ENCODE measurements at places on chromosomes 5 and 9.
A peak's percentile ranks its signal among the peaks of the same experiment; 100 is the strongest.

- DNase-seq: peak; percentile 18
Observed at GRCh38 chr9:89999534-90000370, 394.9 kb downstream of the GADD45G start.

DNA sequence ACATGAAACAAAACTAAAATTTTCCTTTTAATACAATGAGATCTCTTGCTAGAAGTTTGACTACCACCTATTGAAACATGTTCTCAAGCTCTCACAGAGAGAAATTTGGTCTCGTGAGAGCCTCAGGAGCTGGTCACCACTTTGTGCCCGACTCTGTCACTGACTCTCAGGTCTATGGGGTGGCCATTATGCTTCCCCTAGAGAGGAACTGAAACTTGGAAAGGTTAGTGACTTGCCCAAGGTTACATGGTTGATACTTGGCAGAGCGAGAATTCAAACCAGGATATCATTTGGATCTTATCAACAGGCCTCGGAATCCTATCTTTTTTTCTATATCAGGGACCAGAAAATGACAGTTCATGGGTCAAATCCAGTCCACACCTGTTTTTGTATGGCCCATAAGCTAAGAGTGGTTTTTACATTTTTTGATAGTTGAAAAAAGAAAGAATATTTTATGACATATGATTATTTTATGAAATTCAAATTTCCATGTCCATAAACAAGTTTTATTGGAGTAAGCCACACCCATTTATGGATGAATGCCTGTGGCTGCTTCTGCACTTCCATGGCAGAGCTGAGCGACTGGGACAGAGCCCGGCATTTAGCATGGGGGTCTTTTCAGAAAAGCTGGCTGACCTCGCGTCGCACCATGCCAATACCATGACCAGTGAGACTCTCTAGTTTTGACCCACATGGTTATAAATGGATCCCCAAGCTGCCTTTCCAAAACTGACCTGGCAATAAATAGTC is 44.8 kb upstream of the EQTN start:
- DNase-seq: no peak

DNA sequence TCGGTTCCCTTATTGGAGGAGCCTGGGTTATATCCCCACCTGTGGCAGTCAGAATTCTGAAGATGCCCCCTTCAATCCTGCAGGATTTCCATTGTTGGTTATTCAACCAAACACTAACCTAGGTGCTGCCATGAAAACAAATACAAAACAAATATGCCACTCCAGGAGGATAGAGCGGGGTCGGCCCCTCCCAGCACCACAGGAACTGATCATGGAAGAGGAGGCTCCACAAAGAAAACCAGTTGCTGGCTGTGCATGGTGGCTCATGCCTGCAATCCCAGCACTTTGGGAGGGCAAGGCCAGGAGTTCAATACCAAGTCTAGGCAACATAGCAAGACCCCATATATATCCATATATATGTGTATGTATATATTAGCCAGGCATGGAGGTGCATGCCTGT is 13.2 kb upstream of the ADGRD2 start:
- no peak for DNase-seq

- DNase-seq: no peak
Observed at GRCh38 chr5:145835848-145836239, 702 bp upstream of the PRELID2 start.

- DNase-seq: no peak
Observed at GRCh38 chr9:30329431-30329830, 2055.0 kb upstream of the ACO1 start.

DNA sequence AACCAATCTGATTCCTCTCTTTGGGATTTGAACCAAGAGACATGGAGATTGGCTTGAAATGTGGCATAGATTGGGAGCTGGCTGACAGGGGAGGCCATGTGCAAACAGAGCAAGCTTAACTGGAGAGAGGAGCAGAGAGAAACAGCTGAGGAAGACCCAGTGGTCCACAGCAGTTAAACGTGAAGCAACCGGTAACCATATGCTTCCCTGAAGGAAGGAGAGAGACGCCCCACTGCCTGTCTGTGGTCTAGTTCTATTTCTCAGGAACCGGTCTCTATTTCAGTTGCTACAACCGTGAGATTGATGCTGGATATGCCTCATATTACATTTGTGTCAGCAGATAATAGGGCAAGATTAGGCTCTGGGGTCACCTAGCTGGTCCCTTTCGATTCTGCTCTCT is 13.6 kb upstream of the GAS1 start:
- no peak for DNase-seq

- DNase-seq: no peak
Observed at GRCh38 chr5:54754878-54755277, 230.5 kb downstream of the ESM1 start.

DNA sequence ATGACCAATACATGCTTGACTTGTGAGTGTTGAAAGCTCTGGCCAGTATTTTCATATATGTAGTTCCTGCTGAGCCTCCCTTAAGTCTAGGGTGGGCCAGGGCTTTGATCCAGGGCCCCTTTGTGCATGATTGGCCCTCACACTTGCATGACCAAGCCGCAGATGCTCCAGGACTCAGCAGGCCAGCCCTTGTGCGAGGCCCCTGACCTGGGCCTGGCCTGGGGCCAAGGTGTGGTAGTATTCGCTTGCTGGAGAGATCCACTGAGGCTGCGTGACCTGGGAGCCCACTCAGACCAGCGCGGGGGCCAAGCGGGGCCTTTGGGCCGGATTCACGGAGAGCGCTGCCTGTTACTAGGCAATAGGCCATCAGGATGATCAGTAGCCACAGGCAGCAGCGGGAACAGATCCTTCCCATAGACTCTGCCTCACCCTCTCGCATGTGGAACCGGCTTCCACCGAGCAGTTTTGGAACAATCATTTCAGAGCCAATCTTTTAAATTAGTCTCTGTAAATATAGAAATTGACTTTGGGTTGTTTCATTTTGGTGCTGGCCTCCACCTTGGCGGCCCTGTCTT is 79.0 kb upstream of the PTCH1 start:
- DNase-seq: no peak

DNA sequence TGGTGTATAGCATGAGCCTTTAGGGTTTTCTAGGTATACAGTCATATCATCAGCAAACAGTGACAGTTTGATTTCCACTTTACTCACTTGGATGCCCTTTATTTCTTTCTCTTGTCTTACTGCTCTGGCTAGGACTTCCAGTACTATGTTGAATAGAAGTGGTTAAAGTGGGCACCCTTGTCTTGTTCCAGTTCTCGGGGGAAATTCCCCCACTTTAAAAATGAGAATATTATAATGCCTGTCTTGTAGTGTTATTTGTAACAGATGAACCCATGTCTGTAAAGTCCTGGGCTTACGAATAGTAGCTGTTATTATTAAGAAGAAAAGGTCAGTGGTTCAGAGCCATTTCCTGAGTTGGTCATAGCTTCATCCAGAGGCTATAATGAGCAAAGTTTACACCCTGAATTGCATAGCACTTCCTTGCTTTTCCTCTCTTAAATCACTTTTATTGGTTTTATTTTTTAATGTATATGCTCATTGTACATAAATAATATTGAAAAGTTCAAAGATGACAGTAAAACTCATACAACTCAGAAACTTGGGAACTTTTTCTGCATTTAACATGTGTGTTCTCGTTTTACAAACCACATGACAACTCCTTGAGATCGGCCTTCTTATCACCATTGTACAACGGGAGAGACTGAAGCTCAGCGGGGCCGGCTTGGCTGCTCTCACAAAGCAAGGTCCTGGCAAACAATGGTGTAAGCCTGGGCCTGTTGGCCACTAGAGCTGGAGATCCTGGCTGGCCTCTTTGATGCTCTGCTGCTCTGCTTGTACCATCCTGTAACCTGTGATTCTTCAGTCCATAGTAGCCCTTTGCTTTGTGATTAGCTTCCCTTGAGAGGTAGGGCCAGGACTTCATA is 85.2 kb downstream of the CYFIP2 start:
- DNase-seq: no peak

- DNase-seq: no peak
Observed at GRCh38 chr5:168362097-168362885, 70.8 kb downstream of the WWC1 start.

DNA sequence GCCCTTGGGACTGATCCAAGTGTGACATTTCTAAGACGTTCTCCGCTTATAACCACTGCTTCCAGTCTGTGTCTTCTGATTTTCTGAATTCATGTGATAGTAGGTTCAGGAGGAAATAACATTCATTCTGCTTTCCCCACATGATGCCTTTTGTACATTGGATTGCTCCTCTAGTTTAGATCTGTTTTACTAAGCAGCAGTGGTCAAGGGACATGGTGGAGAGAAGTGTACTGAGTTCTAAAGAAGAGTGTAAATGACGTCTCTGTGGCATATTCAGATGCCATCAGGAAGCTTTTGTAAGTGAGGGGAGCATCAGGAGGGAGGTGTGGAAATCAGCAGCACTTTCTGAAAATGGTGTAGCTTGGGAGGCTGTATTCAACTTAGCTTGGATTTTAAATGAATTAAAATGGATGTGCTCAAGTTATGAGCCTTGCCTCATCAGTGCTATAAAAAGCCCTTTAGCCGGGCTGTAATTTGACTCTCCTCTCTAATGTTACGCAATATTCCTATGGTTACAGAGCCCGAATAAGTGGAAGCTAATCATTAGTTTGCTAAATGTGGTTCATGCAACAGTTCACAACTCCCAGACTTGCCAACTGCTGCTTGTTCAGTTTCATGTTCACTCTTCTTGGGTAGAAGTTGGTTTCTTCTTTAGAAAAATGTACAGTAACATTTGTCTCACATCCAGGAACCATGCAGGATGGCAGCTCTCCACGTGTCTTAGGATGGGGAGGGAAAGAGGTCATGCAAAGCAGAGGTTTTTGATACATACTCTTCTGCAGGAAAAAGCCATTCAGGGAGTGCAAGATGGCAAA is 281.3 kb downstream of the ARHGAP26 start:
- DNase-seq: no peak

DNA sequence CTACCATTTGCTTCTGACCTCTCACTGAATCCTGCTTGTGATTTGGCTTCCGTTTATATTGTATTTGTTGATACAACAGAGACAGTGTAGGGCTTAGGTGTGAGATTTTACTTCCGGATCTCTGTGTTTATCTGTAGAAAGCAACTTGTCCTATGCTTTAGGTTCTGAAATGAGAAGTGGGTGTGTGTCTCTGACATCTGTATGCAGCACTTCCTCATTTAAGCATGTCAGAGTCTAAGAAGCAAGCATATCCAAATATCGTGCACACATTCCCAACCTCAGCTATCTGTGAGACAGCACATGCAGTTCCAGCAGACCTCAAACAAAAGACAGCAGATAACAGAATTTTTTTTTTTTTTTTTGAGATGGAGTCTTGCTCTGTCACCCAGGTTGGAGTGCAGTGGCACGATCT is 16.3 kb downstream of the KLF9 start:
- no peak for DNase-seq

- no peak for DNase-seq
Observed at GRCh38 chr9:114900942-114901802, 29.2 kb downstream of the TNFSF8 start.

DNA sequence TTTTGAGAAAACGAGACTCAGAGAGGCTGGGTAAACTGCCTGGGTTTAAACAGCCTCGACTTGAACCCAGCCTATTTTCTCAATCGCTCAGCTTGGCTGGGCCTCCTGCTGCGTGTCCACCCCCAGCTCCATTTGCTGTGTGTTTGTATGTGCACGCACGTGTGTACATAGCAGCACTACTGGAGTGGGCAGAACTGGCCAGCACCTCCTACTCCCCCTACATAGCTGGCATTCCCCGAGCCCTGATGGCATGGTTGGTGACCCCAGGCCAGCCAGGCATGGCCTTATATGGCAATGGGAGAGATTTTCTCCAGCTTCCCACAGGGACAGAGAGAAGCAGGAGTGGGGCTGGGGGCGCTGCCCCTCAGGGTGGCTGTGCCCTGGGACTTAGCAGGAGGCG is 4.1 kb downstream of the AIF1L start:
- DNase-seq: no peak

DNA sequence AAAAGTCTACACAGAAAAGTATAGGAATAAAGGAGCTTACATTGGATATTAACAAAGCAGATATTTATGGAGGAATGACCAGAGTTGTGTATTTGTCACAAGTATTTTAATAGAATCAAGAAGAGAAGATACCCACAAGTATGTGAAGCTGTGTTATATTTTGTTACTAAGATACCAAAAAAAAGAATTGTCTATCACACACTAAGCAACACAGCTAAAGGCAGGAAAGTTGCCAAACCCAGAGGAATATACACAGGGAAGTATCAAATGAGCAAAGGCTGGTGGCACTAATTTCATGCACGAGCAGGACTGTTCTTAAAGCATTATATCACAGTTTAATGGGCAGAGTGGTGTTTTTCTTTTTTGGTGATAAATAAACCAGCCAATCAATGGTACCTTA is 30.9 kb upstream of the RAI14 start:
- DNase-seq: no peak

GRCh38 chr5:57066924-57067596 is 106.8 kb upstream of the GPBP1 start:
- no peak for DNase-seq

DNA sequence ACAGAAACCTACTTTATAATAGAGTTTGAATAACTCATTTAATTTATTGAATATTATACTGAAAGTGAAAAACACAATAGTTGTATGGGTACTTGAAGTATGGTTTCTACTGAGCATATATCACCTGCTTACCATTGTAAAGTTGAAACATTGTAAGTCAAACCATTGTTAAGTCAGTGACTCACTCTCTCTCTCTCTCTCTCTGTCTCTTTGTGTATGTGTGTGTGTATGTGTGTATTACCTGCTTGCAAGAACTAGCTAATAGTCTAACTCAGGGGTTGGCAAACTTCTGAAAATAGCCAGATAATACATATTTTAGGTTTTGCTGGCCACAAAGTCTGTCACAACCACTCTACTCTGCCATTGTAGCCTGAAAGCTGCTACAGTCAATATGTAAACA is 564.3 kb upstream of the ZNF608 start:
- no peak for DNase-seq

GRCh38 chr9:106588626-106589025 is 274.3 kb upstream of the ZNF462 start:
- DNase-seq: no peak
